ENCODE measurements at places on chromosomes 1 and 21.

- DNase-seq = no peak
These were observed 94.4 kb downstream of the SLC35F3 start for GRCh38 chr1:233998891-233999290.

- no peak for DNase-seq
These were observed 50.9 kb upstream of the PTGS2 start for GRCh38 chr1:186730951-186731729.

- no peak for DNase-seq
These were observed 836.7 kb upstream of the ADAMTS5 start for GRCh38 chr21:27803571-27803970.

DNA sequence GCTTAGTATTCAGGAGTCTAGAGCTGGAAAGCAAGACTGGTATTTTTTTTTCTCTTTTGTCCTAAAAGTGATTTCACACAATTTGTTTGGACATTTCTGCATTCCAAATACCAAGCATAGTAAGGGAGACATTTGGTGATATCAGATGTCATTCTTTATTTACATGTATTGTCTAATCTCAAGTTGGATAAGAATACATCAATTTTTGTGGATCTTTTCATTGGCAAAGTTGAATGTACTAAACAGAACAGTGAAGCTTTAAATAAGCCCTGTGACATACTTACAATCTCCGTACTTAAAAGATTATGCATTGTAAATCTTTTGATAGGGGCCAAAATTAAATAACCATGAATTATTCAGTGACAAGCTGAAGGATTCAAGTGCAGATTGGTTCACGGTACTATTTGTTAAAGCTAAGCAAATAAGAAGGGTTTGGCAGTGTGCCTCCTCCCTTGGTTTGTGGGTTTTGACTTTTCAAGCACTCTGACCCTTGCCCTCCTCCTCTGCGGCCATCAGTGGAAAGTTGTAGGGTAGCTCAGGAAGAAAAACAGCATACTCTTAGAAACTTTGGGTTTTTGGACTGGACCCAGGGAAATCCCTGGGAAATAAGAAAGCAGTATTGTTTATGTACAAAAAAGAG is 663.7 kb downstream of the ADGRL2 start:
- DNase-seq = no peak

DNA sequence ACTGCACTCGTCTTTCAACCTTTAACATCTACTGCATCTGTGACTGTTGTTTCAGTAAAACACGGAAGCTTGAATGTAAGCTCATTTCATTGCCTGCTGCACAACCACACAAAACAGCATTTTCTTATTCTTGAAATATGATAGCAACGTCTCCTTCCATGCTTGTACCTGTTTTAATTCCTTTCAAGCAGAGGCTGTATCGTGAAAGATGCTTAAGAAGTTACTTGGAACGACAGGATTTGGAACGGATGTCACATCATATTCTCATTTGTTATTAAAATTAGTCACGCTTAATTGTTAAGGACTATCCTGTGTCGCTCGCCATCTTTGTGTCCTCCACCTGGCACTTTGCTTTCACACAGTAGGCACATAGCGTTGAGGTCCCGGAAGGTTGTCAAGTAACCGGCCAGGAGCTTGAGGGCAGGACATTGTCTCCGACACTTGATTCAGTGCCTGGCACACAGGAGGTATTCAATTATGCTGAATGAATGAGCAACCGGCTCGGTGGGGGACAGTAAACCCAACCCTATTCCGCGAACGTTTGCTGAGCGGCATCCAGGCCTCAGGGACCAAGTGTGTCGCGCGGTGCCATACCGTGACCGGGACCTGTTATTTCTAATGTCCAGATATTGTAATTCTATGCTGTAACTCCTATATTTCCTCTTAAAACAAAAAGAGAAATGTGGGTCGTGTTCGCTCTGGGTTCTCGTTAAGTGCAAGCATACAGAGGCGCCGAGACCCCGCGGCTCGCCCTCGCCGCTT is 499 bp upstream of the SH3GLB1 start:
- no peak for DNase-seq

GRCh38 chr21:34223376-34223775 is 140.4 kb upstream of the KCNE2 start:
- DNase-seq = no peak

DNA sequence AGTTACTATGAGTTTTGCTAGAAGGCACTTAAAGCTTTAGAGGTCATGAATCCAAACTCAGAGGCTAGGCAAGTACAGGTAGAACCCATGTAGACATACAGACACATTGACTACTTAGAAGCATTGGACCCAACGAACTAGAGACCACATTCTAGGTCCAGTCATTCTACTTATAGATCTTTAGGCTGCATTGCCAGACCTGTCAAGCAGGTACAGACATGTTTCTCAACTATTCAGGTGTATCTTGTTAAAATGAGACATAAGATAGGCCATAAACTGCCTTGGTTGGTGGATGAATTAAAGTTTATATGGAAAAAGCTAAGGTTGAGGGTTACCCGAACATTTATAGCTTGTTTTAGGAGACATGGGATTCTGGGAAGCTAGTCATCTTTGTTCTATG is 6.5 kb downstream of the ZP4 start:
- DNase-seq = no peak

DNA sequence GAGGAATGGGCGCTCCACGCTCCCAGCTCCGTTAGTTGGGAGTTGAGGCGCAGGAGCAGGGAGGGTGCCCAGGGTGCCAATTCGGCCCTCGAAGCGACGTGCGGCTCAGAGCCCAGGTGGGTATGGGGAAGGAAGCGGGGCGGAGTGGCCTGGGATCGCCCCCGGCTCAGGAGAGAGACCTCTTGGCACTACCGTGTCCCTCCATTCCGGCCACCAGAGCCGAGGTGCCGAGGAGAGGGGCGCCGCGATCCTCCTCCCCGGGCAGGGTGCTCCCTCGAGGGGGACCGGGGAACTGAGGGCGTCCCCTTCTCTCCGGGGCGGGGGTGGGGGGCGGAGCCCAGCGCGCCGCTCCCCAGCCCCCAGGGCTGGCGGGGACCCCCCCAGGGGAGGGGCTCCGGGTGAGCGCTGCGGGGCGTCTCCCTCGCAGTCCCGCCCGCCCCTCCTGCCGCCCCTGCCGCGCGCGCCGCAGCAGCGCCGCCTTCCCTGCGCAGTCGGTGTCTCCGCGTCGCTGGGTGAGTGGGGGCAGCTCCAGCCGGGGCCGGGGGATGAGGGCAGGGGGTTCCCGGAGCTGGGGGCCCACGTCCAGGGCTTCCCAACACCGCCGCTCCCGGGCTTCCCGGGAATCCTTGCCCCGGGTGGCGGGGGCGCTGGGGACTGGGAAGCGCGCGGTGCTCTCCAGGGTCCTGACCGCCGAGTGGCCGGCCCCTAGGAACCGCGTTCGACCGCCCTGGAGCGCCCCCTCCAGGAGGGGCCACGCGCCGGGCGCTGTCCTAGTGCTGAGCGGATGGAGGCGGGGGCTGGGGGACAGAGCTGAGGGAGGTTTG is at the start of gene HPCA:
Gene HPCA (plus strand): TSS at position 488 of the 824 bp plus-strand sequence. CDS start 2,408 bp downstream, outside the sequence.
- DNase-seq = peak; percentile 20

DNA sequence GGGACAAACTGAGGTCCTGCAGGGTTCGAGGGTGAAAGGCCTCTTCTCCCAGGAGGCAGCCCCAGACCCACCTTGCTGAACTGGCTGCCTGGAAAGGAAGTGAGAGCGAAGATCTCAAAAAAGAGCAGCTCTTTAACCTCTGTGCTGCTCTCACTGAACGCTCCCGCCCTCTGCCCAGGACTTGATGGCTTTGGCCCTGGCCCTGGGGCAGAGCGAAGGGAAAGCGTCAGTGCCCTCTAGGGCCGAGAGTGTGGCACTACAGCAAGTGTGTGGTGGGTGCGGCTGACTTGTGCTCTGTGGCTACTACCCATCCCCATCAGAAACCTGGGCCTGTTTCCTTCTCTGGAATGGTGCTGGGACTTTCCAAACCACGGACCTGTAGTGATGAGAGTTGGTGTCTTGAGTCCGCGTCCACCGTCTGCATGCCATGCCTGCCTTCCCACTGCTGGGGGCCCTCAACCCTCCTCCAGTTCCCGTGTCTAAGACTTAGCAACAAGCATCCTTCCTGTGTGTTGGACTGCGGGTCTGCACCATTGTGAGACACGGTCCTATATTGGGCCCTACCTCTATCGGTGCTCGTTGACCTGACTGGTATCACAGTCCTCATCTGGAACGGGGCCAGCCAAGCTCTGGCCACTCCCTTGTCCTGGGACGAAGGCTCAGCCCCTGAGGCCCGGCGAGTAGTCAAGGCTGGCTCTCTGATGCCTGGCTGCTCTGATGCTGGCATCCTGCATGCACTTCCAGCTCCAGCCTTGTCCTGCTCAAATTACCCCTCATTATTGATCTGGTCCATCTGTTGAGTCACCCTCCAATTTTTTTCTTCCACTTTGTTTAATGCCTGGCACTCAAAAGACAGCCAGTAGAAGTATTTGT is 180.3 kb downstream of the DISC1 start:
- no peak for DNase-seq

DNA sequence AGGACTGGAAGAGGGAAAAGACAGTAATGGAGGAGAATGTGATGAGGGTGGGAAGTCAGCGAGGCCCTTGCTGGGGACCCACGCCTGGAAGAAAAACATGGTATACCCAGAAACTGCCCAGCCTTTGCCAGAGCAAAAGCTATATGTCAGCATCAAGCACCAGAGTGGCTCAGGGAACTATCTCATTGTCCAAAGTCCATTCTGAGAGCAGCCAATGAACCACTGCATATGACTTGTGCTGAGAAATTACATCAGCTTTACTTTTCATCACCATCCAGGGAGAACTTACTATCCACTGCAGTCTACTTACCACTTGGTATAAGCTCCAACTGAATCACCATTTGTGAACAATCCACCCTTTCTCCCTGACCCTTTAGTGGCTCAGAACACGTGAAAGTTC is 148.1 kb downstream of the TTLL7 start:
- DNase-seq = no peak

GRCh38 chr1:42214447-42214871 is 49.9 kb upstream of the GUCA2A start:
- DNase-seq = no peak

GRCh38 chr1:178172939-178173338 is 79.0 kb downstream of the RASAL2 start:
- DNase-seq = no peak

DNA sequence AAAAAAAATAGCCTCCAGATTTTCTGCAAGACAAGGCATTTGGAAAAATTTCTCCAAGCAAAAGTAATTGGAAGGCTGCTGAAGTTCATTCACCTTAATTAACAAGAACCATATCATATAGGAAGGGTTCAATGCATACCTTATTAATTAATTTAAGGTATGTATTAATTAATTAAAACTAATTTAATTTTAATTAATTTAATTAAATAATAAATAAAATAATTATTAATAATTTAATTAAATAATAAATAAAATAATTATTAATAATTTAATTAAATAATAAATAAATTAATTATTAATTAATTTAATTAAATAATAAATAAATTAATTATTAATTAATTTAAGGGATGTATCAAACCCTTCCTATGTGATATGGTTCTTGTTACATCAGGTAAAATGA is 7.9 kb downstream of the OR2L13 start:
- no peak for DNase-seq

DNA sequence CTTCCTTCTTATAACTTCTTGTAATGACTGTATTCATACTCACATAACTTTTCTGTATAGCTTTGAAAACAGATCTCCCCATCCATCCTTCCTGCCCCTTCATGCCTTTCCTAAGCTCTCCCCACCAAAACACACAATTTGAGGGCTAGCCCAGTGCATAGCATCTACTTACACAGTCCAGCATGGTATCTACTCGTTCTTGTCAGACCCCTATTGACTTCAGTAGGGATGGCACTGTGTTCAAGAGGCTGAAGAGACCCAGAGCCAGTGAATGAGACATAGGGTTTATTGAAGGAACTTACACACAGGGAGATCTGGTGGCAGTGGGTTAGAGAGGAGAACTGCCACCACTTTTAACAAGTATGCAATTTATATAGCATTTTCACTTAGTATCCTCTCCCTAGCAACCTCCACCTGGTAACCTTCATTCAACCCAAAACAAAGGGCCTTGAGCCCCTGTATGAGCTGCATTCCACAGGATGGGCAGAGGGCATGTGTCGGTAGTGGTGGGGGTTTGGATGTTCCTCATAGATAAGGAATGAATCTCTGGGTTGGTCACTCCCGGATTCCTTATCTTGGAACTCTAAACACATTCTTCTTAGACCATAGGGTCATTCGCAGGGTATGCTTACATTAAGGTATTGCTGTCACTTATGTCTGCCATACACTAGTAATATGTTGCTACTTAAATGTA is 64.9 kb upstream of the GNG12 start:
- no peak for DNase-seq

DNA sequence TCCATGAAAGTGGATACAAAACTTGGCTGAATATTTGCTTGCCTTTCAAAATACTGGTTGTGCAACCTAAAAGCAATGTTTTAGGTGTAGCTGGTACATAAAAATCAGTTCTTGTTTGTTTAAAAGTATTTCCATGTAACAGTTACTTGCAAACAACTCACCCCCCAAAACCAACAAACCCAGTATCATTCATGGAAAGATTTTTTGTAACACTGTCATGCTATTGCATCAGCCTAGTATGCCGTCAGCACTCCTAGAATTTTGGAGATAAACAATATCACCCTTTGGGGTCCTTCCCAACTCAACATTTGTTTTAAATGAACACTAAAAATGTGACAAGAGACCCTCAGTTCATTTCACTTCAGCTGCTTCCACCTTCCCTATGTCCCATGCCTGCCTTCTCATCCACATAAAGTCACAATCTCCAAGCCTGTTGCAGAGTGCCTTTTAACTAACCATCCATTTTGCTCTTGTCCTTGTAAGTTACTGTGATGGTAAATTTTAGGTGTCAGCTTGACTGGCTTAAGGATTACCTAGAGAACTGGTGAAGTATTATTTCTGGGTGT is 425.3 kb downstream of the DUSP10 start:
- no peak for DNase-seq

GRCh38 chr21:35027563-35028450 is 21.3 kb downstream of the RUNX1 start:
- no peak for DNase-seq

- no peak for DNase-seq
These were observed 160.5 kb downstream of the NPHP4 start for GRCh38 chr1:5831600-5832335.

DNA sequence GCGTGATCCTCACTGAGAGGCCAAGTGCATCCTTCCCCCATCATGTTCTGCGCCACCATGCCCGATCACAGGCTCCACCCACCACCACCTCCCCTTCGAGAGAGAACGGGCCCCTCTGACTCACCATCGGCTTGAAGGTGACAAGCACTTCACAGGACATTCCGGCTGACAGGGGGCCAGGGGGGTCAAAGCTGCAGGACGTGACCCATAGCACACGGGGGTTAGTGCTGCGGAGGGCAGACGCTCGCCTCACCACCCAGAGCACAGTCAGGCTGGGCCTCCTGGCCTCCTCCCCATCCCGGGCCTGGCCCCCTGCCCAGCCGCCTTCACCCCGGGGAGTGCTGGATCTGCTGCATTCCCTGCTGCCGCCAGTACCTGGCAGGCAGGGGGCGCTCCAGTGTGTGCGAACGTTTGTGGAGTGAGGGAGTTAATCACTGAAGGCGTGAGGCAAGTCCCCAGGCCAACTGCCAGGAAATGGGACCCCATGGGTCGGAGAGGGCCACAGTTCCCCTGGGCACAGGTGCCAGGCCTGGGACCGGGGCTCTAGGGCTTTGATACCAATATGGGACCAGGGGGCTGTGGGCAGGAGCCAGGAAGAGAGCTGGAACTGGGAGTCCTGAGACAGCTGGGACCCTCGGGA is 40.9 kb upstream of the TMEM52 start:
- peak; percentile 72 for DNase-seq

Measured in CD4-positive, alpha-beta T cell (primary cell).